Ecto neural progenitor cell (in vitro differentiated cells): ENCODE measurements at places on chromosomes 2 and 18.

DNA sequence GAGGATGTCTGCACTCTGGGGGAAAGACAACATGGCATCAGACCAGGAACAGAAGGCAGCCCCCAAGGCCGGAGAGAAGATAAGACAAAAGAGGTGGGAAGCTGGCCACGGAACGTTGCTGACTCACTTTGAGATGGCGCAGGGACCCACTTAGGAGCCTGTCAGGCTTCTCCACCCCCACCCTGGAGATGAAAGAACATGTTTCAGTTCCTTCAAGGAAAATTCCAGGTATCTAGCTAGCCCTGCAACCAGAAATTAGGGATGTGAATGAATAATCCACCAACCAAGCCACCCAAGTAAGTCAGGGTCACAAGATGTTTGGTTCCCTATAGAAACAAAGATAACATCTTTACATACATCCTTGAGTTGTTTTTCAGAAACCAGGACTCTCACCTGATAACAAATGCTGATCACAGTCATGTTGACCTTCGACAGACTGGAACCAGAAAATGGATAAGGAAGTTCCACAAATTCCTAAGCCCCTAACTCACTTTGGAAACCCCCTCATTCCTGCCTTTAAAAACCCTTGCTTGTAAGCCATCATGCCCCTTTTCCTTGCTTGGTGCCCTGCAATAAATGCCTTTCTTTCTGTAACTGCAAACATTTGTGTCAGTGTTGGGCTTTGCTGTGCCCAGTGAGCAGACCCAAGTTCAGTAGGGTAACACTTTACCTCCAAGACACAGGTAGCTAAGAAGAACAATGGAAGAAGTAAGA lies 31.9 kb downstream of the PSTPIP2 start:
- DNase-seq: no peak

DNA sequence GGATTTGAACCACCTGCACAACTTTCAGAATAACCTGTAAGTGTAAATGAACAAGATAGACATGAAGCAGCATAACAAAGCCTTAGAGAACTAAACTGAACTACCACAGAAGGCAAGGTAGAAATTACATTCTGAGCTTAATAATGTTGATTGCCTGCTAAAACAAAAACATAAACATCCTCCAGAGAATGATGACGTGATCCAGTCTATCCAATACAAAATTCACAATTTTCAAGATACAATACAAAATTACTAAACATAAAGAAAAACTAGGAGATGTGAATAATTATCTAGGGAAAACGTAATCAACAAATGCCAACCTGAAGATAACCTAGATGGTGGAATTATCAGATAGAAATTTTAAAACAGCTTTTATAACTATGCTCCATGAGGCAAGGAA lies 40.7 kb upstream of the EGR4 start:
- no peak for DNase-seq

DNA sequence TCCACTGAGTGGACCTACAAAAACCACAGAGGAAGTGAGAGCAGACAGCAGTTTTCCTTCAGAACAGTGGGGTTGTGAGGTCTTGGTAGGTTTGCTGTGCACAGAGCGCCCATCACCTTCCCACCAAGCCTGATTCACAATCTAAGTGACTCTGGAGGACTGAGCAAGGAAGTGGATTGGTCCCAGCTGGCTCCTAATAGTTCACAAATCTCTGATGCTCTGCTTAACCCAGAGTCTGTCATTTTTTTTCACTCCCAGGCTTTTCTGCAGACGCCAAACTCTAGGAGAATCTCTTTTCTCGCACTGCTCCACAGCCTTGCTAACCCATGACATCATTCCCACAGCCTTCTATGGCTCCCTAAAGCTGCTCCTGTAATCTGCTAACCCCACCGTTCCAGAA lies 280.4 kb downstream of the C1D start:
- no peak for DNase-seq

DNA sequence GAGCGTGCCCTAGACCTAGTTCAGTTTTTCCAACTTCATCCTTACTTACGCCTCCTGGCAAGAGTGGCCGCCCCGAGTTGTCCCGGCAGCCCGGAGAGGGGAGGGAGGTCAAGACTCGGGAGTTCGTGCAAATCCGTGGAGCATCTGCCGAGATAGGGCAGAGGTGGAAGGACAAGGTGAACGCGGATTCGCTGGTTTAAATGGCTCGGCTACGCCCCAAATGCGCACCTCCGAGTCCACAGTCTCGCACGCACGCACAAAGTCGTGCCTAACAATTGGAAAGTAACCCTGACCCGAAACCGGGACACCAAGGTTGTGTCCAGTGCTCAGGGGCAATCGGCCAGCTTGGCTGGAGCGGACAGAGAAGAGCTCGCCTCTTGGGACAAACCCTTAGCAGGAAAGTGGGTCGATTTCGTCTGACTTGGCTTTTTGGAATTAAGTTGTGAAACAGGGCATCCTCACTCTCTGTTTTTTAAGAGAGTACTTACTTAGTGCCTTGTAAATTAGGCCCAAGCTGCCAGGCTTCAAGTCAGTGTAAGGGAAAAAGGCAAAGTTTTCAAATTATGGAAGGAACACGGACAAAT lies 726 bp upstream of the SS18 start:
- no peak for DNase-seq
